ENCODE measurements at places on chromosomes 3 and 15.

DNA sequence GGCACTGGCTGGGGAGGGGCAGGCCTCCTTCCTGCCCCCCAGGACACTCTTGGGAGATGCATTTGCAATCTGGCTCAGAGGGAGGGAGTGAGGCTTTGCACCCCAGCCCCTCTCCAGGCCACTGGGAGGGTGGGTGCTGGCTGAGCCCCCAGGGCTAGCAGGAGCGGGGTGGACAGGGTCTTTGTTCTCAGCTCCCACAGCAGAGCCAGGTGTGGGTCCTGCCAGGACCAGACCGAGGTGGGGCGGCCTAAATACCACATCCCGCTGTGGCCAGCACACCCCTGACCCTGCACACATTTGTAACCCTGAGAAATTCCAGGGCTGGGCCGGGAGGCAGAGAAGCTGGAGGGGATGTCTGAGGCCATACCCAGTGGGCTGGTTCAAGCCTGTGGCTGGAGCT, 41.0 kb downstream of the STARD5 start:
- DNase-seq = no peak

DNA sequence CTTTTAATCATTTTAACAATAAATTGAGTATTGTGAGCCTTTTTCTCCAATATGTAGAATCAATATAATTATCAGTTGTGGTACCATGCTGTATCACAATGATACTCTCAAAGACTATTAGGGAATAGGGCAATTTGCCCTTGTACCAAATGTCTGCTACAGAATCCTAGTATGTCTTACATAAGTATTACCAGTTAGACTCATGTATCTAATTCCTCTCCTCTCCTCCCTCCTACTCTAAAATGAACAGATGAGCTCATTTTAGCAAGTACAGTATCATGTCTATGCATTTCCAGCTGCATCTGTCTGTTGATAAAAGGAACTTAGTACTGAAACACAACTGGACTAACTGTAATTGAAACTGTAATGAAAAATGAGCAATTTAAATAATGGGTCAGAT, 124.3 kb upstream of the ATP11B start:
- DNase-seq = no peak

- no peak for DNase-seq
Measured at GRCh38 chr3:69119681-69120080, 2.7 kb downstream of the LMOD3 start.

DNA sequence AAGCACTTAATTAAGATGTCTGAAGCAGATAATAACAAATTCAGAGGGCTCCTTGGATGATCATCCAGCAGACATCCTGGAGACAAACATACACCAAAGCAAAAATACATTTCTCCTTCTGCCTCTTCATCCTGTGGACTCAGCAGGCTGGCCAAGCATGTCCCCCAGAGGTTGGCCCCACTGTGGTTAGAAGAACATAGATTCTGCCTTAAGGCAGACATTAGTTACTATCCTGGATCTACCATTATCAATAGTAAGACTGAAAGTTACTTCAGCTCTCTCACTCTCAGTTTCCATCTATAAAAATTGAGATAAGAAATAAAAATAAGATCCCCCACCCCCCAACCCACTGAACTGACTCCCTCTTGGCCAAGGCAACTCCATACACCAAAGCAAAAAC, 28.6 kb upstream of the TGFBR2 start:
- DNase-seq = no peak

DNA sequence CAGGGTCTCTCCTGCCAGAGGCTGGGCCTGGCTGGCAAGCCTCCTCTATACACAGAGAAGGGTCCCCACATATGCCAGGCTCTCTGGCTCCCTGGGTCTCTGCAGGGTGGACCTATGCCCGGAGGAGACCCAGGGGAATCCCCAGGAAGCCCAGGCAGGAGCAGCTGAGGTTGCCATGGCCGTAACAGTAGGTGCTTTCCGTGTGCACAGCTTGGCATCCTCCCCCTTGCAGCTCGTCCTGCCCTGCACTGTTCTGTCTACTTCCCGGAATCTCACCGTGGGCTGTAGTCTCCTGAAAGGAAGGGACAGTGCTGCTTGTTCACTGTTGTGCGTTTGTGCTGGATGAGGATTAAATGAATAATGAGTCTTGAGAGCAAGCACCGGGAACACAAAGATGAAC, 47.8 kb downstream of the DAPK2 start:
- DNase-seq = no peak

- no peak for DNase-seq
Measured at GRCh38 chr15:72338617-72339321, 18.8 kb upstream of the CELF6 start.

DNA sequence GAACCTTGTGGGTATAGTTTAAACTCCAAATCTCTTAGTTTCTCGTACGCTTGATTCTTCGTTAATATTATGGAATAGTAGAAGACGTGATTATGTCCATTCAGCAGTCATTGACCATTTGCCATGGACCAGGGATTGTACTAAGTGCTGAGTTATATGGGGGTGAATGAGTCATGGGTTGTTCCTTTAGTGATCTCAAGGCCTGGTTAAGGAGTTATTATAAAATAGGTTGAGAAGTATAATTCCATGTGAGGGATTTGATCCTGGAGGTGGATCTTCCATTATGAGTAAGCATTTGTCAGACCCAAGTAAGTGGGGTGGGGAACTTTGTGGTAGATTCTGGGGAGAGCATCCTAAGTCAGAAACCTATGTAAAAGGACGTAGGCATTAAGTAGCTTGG, 15.4 kb downstream of the NR2C2 start:
- no peak for DNase-seq

DNA sequence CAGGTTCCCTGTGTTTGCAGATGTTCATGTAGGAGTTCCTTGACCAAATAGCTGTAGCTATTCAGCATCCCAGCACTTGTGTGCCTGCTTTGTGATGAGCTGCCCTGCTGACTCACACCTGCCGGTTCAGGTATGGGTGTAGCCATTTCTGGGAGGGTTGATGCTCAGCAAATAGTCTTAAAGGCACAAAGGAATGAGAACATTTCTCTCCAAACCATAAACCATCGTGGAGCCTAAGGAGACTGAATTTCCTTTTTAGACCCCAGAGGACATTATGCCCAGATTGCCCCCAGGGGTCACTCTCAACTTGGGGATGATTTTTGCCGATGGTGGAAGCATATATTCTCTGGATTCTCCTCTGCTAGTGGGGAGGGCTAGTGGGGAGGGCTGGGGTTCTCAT, 80.6 kb downstream of the ADAMTSL3 start:
- no peak for DNase-seq

DNA sequence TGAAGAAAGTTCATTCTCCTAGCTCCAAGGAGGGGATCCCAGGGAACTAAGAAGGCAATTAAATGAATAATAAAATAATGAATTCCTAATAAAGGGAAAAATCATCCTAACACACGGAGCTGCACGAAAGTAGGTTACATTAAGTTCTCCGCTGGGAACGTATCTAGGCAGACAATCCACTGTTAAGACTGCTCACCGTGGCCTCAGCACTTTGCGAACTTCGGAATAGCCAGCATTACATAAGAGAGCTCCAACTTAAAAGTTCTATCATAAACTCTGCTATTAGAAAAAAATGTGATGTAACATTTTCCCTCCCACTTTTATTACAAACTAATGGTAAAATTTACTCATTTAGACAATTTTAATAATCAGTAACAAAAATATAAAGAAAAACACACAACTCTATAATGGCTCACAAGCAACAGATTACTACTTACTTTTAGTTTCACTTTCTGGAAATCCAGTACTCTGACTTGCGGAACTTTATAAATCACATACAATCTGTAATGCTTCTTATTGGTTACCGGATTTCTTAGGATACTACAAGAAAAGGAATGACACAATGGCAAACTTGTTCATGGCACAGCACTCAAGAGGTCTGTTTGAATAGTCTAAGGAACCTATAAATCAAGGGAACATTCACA, 8.5 kb downstream of the SNRPA1 start:
- DNase-seq = no peak

DNA sequence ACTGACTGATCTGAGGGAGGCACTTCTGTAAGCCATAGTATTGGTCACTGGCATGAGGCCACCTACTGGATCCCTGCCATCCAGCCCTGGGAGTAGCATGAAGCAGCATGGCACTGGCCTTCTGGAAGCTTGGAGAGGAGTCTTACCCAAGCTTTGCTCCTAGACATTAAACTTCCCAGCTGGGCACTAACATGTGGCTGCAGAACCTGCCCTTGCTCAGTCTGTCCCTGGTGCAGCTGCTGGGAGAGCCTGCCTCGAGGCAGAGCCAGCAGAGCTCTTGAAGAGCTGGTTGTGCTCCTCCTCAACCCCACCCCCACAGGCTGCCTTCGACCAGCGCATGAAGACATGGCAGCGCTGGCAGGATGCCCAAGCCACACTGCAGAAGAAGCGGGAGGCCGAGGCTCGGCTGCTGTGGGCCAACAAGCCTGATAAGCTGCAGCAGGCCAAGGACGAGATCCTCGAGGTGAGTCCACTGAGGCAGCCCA, 17.1 kb upstream of the SNX22 start:
- DNase-seq = no peak

- DNase-seq = no peak
Measured at GRCh38 chr3:120193554-120193953, 91.5 kb downstream of the GPR156 start.

GRCh38 chr3:116939550-116939949, 230.0 kb downstream of the TUSC7 start:
- DNase-seq = no peak

- DNase-seq = no peak
Measured at GRCh38 chr3:72317491-72317890, 530.8 kb downstream of the SHQ1 start.

- DNase-seq = no peak
Measured at GRCh38 chr15:78049691-78050440, 27.6 kb downstream of the TBC1D2B start.

- peak; percentile 86 for DNase-seq
Measured at GRCh38 chr3:182182531-182182968, 470.8 kb downstream of the SOX2 start.

GRCh38 chr15:95709959-95710695, 620.4 kb upstream of the NR2F2 start:
- no peak for DNase-seq

DNA sequence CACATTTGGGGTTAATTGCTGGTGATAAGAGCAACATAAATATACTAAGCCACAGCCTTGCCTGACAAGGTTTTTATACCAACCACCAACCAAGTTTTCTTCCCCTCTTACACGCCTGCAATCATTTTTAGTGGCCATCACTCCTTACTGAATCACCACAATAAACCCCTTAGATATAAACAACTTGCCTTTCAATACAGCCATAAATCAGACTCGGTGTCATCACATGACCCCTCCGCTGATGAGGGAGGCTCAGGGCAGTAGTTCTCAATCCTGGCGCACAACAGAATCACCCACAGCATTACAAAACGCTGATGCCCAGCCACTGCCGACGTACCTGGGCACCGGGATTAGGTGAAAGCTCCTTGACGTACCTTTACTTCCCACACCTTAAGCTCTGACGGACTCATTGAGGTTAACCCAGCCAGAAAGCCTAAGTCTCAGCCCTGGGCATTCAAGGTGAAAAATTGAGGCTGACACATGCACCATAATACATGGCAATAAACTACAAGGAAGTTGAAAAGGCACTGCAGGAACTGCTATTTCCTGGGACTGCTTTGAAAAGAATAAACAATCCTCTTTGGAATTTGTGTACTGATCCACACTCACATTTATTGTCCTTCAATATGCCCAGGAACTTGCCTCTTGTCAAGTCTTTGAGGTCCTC, 17.1 kb downstream of the ADCY5 start:
- DNase-seq = no peak

- peak; percentile 25 for DNase-seq
Measured at GRCh38 chr3:52056521-52056967, at the start of gene DUSP7. Gene DUSP7, minus strand, starts transcription at chr3:52056571. Its CDS starts 205 bp downstream, at chr3:52056366.

- DNase-seq = no peak
Measured at GRCh38 chr3:66762916-66763693, 235.0 kb upstream of the KBTBD8 start.

DNA sequence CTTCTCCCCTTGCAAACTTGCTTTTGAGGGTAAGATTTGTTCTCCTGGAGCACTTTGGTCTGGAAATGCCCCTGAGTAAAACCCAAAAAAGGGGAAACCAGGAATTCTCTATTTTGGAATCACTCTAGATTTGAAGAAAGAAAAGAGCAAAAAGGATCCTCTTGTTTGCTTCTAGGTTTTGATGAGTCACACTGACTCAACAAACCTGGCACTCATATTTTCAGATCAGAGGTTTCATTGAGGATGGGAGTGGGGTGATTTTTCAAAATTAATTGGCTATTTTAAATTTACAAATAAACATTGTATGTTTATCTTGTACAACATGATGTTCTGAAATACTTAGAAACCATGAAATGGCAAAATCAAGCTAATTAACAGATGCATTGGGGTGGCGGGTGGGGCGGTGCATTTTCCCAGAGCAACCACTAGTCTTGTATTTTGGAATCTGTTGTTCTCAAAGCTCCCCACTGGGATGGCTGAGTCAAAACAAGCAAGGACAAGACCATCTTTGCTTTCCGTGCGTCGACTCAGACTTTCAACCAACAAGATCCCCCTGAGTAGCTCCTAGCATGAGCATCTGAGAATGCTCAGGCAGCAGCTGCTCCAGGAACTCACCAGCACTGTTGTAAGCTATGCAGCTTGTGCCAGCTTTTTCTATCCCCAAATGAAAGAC, 451.4 kb downstream of the WDR72 start:
- DNase-seq = no peak

- DNase-seq = peak; percentile 18
Measured at GRCh38 chr15:74978503-74978902, 16.9 kb upstream of the SCAMP5 start.

GRCh38 chr3:152307829-152308474, 39.2 kb downstream of the MBNL1 start:
- DNase-seq = no peak

DNA sequence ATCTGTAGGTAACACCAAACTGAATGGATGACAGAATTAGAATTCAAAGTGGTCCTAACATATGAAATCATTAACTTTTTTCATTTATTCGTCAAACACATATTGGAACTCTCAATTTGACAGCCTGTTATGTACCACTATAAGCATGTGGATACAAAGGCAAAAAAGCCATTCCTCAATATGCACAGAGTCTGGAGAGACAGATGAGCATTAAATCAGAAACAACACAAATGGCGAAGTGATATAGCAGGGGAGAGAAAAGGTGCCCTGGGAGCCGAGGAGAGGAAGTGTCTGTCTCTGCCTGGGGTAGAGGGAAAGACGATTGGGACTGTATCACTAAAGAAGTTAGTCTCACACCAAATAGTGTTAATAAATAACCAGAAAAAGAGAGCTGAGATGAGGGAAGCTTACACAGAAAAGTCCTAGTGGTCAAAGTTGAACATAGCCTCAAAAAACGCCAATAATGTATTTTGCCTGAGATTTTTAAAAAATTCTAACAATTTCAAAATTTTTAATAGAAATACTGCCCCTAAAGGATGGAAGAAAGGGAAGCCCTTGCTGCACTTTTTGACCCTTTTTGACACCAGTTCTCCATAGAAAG, 417.5 kb downstream of the TUSC7 start:
- no peak for DNase-seq

DNA sequence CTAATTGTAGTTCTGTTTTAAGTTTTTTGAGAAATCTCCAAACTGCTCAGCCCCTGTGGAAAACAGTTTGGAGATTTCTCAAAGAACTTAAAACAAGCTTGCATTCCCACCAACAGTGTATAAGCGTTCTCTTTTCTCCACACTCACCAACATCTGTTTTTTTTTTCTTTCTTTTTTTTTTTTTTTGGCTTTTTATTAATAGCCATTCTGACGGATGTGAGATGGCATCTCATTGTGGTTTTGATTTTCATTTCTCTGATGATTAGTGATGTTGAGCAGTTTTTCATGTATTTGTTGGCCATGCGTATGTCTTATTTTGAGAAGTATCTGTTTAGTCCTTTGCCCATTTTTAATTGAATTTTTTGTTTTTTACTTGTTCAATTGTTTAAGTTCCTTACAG, 73.1 kb upstream of the COL8A1 start:
- DNase-seq = no peak
